ENCODE measurements at places on chromosomes 11 and 22. TPM values are rescaled to one million over a fixed set of nuclear protein-coding genes. Genes with fewer than 3 reads are reported as not detected.

- DNase-seq, result no peak
Observed at GRCh38 chr11:88359541-88359940, 22.0 kb upstream of the CTSC start.

- DNase-seq, result no peak
Observed at GRCh38 chr11:121722431-121723245, 269.9 kb upstream of the SORL1-AS1 start.

GRCh38 chr11:2825889-2826678 lies 59.5 kb downstream of the CDKN1C start:
- no peak for DNase-seq

GRCh38 chr22:47433627-47434026 lies 671.2 kb downstream of the TBC1D22A start:
- DNase-seq, result no peak

GRCh38 chr11:19878520-19878919 lies 165.9 kb downstream of the NAV2 start:
- no peak for DNase-seq

DNA sequence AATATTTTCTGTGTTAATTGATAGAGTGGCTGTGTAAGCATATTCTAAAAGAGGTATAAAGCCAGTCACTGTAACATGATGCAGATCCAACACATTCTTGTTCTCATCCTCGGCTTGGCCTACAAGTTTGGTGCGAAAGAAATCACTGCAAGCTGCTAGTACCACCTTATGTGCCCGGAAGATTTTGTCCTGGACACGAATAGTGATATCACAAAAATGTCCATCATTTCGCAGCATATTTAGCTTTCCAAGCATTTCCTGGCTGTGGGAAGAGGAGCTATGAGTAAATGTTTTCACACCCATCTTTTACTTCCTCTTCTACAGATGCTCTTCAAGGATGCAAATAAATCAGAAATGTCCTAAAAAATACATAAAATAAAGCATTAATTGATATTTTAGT lies 53.1 kb downstream of the ZBTB44 start:
- no peak for DNase-seq

DNA sequence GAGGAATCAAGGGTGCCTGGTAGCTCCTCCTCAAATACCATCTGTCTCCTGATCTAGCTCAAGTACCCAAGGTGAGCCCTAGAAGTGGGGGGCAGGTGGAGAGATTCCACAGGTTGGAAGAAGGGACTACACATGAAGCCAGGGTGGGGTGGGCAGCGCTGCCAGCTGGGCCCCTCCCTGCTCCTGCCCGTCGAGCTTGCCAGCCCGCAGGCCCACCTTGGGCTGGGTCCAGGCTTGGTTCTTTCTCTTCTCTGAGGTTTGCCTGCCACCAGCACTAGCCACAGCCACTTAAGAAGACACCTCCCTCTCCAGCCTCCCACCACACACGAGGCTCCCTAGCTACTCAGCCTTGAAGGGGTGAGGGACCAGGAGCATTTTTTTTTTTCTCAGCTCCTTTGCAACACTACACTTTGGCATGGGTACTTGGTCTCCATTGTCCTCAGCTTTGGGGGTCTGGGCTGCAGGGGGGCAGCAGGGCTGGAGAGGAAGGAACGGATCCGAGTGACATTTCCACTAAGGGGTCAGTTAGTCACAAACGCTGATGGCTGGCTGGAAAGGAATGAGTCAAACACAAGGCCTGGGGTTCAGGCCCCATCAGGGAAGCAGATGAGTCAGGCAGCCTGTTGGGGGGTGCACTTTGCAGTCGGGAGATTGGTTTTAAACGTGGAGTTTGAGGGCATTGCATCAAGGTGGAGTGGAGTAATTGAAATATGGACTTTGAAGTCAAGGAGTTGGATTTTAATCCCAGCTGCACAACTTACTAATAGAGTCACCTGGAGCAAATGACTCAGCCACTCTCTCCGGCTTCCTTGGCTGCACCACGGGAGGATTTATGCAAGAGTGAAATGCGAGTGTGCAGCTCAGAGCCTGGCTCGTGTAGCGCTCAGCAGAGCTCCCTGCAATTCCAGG lies 7.4 kb upstream of the NPTXR start:
- no peak for DNase-seq

Gene SAA2
- total RNA-seq, result 7.4 TPM

Gene NELL1
- not detected for total RNA-seq

Gene ZC3H7B
- 43.2 TPM for total RNA-seq

Gene CASP12
- not detected for total RNA-seq

Measured in T-cell (primary cell).